ENCODE measurements at places on chromosomes 16 and 17. TPM values are rescaled to one million over a fixed set of nuclear protein-coding genes. Genes with fewer than 3 reads are reported as not detected.

GRCh38 chr17:74750327-74751069, 2.1 kb downstream of the NHERF1 start:
- DNase-seq = no peak

- no peak for DNase-seq
Observed at GRCh38 chr17:17377071-17377967, 74.1 kb downstream of the NT5M start.

- DNase-seq = peak; percentile 17
Observed at GRCh38 chr16:20866145-20866772, 33.9 kb downstream of the DCUN1D3 start.

GRCh38 chr17:79700592-79700991, 30.2 kb upstream of the ENPP7 start:
- DNase-seq = no peak

GRCh38 chr17:30074730-30075129, 41.9 kb upstream of the NSRP1 start:
- no peak for DNase-seq

- DNase-seq = no peak
Observed at GRCh38 chr17:56292010-56292409, 138.7 kb downstream of the ANKFN1 start.

- DNase-seq = peak; percentile 71
Observed at GRCh38 chr16:1300664-1301476, 8.6 kb upstream of the UBE2I start.

DNA sequence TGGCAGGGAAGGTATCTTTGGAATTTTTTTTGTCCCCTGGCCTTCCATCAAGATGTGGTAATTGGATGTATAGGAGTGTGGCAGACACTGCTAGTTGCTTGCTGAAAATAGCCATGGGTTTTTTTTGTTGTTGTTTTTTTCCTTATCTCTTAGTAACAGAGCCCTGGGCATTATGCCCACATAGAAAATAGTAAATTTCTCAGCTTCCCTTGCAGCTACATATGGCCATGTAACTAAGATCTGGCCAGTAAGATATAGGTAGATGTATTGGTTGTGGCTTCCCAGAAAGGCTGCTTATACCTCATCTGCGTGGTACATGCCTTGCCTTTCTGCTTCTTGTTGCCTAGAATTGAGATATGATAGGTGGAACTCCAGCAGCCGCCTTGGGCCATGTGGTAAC, 349.9 kb downstream of the CPPED1 start:
- DNase-seq = no peak

DNA sequence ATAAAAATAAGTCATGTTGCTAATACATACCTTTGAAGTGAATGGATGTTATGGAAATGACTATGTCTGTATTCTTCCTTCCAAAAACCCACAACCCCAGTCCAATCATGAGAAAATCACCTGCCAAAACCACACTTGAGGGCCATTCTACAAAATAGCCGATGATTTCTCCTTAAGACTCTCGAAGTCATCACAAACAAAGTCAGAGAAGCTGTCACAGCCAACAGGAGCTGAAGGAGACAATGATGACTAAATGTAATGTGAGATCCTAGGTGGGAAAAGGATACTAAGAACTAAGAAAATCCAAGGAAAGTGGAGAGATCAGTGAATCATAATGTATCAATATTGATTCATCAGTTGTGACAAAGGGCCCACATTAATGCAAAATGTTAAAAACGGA, 432.9 kb upstream of the DYNLRB2 start:
- no peak for DNase-seq

DNA sequence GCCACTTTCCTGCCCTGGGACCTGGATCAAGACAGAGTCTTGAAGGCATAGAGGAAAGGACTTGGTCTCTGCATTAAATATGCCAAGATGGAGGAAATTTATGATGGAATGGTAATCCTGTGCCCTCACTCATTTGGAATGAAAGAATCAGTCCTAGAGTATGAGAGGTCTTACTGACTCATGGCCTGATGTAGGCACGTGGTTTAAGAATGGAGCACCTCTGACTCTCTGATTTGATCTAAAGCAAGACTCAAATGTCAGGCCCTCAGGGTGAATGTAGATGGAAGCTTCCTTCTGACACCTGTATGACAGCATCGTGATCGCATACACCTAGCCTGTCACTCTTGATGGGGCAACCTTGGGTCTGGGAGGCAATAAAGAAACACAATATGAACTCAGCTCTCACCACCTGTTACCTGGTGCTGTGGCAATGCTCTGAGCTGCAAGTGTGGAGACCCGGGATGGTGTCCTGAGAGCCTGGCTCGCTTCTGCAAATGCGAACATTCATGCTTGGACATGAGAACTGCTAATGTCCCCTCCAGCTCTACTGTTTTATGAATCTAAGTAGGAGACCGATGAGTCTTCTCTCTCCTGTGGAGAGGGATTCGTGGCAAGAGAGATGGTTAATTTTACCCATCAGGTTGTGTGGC, 229.9 kb downstream of the ABCC12 start:
- DNase-seq = no peak

DNA sequence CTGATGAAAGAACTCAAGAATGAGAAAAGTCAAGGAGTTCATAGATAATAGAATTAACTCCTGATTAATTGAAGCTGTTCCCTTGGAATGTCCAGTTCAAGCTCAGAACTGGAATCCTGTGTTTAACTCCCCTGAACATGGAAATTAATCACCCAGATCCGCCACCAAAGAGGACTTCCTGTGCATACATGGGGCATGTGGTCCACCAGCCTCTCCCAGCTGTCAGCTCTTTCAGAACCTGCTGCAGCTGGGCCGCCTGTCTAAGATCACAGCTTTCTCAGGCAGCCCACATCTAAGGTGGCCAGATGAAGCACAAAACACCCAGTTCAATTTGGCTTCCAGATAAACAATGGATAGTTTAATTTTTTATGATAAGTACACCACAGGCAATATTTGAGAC, 203.7 kb upstream of the COX10 start:
- DNase-seq = no peak

DNA sequence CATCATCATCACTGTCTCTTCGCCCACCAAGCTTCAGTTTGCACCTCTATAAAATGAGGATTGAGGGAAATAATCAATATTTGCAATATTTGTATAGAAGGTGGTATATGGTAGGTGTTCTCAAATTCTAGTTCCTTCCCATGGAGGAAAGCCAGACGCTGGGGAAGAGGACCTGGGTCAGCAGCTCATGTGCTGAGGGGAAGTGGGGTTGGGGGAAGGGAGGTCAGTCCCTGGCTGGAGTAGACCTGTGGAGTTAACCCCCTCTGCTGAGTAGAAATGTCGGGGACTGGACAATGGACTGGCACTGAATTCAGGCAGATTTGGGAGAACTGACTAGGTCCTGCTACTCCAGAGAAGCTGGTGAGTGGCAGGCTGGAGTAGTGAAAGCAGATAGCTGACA, 12.8 kb upstream of the ITGB3 start:
- DNase-seq = no peak

DNA sequence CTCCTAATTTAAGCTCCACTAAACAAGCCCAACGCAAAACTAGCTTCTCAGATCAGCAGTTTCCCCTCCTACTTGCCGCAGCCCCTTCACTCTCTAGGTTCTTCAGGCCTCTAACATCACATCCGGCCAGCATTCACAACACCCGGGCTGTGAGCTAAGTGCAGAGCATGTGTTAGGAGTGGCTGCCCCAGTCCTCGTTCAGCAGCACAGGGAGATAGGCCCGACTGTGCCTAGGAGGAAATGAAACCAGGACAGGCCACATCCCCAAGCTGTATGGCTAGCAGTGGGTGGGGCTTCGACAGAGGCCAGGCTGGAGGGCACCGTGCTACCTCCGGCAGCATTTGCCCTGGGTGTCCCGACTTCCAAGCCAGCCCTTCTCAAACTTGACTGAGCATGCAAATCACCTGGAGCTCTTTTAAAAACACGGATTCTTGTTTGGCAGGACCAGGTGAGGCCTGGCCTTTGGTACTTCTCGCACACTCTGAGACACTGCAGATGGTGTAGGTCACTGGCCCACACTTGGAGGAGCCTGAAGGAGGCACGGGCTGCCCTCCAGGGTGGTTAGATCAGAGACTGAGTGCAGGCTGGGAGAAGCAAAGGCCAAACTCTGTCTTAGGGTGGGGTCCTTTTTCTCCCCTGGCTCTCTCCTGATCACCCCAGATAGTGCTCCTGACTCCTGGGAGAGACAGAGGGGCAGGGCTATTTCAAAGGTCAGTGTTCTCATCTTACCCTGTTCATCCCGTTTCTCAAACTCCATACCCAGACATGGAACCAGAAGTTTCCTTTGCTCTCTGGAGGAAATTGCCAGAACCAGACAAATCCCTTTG, 202.0 kb downstream of the C16orf78 start:
- DNase-seq = no peak

DNA sequence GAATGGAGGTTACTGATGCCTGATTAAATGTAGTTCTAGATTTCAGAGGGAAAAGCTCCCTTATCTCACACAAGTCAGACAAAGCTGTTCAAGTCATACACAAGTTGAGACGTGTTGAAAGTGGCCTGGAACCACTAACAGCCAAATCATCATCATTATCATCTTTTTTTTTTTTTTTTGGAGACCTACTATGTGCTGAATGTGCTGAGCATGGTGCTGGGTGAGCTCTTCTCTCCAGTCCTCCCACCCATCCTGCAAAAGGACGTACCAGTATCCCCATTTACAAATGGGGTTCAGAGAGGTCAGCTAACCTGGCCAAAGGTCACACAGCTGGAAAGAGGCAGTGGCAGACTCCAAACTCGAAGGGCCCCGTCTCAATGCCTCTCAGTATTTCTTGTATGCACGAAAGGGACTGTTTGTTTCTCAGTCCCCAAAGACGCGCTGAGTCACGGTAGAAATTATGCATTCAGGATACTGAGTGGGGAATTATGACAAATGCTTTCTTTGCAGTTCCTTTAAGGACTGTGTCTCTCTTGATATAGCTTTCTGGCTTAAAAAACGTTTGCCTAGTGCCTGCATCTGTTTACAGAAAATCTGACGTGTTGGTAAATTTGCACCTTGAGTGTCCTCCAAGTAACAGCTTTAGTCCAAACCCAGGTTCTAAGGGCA, 235.5 kb downstream of the XYLT1 start:
- DNase-seq = no peak

DNA sequence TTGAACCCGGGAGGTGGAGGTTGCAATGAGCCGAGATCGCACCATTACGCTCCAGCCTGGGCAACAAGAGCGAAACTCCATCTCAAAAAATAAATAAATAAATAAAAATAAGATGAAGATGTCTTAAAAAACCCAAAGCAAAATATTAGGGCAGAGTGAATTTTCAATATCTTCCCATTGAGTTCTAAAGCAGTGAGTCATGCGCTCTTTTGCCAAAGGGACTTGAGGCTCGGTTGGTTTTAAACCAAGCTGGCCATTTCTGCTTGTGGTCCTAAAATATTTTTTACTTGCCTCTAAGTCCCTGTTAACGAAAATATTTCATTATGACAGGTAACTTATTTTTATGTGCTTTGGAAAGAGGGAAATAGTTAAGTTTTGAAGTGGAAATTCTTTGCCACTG, 4.7 kb downstream of the PAFAH1B1 start:
- no peak for DNase-seq

GRCh38 chr17:253091-253846, 71.8 kb upstream of the DOC2B start:
- DNase-seq = no peak

DNA sequence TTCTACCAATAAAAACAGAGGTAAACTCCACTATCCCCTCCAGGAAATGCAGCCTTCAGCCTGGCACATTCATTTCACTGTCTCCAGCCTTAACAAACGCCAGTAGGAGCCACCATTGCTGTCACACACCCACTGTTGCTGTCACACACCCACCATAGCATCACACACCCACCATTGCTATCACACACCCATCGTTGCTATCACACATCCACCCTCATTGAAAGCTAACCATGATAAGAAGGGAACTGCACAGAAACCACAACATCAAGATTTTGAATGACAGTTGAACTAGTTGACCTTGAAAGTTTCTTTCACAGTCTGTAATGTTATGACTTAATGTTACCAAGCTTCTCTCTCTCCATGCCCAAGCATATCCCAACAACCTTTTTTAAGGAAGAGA, 38.1 kb downstream of the SHCBP1 start:
- peak; percentile 12 for DNase-seq

DNA sequence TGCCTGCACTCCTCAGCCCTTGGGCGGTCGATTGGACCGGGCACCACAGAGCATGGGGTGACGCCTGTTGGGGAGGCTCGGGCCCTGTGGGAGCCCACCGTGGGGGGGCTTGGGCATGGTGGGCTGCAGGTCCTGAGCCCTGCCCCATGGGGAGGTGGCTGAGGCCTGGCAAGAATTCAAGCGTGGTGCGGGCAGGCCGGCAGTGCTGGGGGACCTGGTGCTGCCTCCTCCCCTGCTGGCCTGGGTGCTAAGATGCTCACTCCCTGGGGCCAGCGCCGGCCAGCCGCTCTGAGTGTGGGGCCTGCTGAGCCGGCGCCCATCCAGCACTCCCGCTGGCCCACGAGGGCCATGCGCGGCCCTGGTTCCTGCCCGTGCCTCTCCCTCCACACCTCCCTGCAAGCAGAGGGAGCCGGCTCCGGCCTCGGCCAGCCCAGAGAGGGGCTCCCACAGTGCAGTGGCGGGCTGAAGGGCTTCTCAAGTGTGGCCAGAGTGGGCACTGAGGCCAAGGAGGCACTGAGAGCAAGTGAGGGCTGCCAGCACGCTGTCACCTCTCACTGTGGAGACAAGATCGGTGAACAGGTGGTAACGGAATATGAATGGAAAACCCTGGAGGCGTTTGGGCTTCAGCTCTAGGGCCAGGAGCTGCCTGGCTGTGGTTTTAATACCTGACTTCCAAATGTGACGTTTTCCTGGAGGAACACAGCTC, 28.5 kb downstream of the ST6GALNAC1 start:
- no peak for DNase-seq

GRCh38 chr16:84606081-84606875, 11.6 kb downstream of the COTL1 start:
- DNase-seq = no peak

- no peak for DNase-seq
Observed at GRCh38 chr16:21088646-21089538, 61.8 kb downstream of the DNAH3 start.

GRCh38 chr17:79214459-79214858, 139.8 kb downstream of the ENGASE start:
- DNase-seq = no peak

PTGES3L gene
- total RNA-seq = 3.0 TPM

OMG gene
- under 0.01 TPM for total RNA-seq

ST6GALNAC2 gene
- total RNA-seq = 0.81 TPM

KRTAP4-3 gene
- total RNA-seq = not detected

TPSG1 gene
- total RNA-seq = not detected

MRC2 gene
- total RNA-seq = 25.3 TPM
